ENCODE measurements at places on chromosomes 16 and 17.

- peak; percentile 83 for DNase-seq
Measured at GRCh38 chr16:424033-424622, 1.3 kb upstream of the RAB11FIP3 start.

- peak; percentile 62 for DNase-seq
Measured at GRCh38 chr16:68444056-68444657, 4.2 kb downstream of the SMPD3 start.

- no peak for DNase-seq
Measured at GRCh38 chr17:68910251-68910705, 44.9 kb downstream of the ABCA8 start.

- DNase-seq = peak; percentile 86
Measured at GRCh38 chr17:74957935-74958740, 14.4 kb downstream of the HID1 start.

DNA sequence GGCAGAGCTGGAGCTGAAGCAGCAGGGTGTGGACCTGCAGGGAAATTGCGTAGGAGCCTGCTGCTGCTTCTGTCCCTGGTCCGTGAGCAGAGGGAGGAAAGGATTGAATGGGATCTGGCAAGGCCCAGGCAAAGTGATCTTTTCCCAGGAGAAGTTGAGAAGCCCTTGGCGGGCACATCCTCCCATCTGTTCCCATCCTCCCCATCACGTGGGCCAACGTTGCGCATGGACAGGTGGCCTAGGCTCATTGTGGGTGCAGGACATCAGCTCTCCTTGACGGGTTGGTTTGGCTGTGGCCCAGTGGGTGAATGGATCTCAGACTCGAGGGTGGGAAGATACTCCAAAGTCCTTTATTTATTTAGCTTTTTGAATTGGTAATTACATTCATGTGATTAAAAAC, 29.4 kb upstream of the POLR3E start:
- no peak for DNase-seq

DNA sequence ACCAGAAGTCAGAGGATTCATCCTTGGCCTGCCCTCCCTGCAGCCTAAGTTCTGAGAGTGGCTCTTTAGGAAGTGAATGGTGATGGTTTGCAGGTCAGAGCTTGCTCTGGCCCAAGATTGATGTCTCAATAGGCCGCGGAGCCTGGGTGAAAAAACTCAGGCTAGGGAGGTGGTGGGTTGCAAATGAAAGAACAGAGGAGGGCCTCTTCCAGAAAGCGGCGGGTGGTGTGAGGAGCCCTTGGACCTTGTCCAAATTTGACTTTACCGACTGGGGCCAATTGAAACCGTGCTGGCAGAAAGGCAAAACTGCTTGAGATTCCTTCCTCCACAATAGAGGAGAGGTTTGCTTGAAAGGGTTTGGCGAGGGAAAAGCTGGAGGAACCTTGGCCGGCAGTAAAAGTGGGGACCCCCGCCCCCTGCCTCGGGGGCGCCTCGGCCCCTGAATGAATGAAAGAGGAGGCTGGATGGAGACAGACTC, 331.3 kb downstream of the SEC14L1 start:
- peak; percentile 73 for DNase-seq

DNA sequence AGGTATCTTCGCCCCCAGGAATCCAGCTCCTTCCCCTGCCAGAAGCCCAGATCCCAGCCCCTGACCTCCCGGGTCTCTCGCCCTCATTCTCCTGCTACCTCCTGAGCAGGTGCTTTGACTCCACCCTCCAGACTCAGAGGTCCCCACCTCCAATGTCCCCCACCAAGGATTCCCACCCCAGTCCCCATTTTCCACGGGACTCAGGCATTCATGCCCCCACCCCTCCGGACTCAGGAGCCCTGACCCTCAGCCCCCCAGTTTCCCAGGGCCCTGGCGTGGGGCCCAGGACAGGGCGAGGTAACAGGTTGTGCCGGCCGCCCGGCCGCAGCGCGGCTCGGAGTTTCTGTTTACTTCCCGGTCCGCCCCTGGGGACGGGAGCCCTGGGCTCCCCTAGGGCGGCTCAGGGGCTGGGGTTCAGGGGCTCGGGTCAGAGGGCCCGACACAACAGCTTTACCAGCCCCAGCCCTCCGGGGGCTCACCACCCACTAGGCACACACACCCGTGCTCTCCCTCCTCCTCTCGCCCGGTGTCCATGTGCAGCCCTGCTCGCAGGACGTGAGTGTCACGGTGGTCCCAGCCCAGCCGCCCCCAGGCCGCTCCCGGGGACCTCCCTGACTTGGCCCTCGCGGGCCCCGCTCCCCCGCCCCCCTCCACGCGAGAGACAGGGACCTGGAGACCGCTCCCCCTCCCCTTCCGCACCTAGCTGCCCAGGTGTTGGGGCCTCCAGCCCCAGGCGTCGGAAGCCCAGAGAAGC, 595 bp downstream of the BICDL2 start:
- no peak for DNase-seq

GRCh38 chr16:46937536-46937935, 35.9 kb downstream of the DNAJA2 start:
- DNase-seq = no peak

- DNase-seq = peak; percentile 54
Measured at GRCh38 chr17:75404731-75405364, 630 bp downstream of the GRB2 start.

GRCh38 chr16:17343728-17344127, 127.0 kb downstream of the XYLT1 start:
- DNase-seq = no peak

DNA sequence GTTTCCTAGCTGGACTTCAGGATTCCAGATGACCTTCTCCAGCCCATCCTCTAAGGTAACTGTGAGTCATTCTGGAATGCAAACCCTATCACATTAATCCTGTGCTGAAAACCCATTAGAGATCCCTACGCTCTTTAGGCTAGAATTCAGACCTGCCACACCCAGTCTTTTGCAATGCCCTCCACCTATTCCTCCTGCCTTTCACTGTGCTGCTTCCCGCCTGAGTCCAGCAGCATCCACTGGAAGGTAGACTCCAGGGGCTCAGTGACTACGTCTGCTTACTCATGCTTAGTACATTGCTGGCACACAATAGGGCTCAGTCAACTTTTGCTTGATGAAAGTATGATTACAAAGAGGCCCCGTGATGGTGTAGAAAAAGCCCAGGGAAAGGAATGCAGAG, 121.1 kb downstream of the SPACA3 start:
- DNase-seq = peak; percentile 68

GRCh38 chr17:63406689-63407330, 39.3 kb downstream of the CYB561 start:
- DNase-seq = peak; percentile 84

GRCh38 chr17:61409301-61410112, 9.9 kb downstream of the TBX2 start:
- peak; percentile 95 for DNase-seq

All from urothelium cell line (cell line).